Germinal center (tissue), 1 donor: ENCODE measurements at places on chromosomes 5 and 9.

DNA sequence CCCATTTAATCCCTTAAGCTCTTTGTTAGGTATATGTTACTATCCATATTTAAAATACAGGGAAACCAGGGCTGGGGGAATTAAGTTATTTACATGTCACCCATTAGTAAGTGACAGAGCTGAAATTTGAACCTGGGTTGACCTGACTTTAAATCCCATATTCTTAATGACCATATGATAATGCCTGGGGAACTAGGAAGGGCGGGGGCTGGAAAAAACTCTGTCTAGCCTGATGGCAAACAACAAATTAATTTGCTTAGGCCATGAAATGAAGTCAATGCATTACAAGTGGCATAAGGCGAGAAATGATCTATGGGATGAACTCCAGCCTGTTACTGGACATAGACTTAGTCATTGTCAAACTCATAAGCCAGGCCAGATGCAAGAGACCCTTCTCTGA lies 325.7 kb upstream of the WWC1 start:
- no peak for DNase-seq

- DNase-seq: peak; percentile 50
Measured at GRCh38 chr9:38620483-38621433, at the start of gene ANKRD18A. ANKRD18A (minus strand) TSS chr9:38620596; CDS start chr9:38620285, 311 bp downstream.

DNA sequence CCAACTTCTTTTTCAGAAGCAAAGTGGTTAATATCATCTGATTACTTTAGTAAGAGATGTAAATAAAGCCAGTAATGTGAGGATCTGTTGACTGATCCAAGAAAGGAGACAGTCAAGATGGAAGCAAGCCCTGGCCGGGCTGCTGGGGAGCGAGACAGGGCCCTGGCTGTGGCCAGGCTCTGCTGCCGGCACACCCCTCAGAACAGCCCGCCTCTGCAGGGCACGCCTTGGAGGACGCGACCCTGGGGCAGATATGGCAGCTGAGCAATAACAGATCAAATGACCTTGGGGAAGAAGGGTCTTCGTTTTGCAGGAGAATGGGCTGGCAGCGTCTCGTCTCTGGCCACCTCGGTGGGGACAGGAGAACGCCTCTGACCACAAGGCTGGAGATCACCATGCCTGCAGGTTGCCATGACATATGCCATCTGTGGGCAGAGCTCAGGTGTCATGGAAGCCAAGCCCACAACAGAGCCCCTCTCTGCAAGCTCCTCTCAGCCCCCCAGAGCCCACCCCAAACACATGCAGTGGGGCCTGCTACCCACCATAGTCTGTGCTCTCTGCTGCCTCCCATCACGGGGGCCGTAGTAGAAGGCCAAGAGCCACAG lies 206.5 kb downstream of the FANCC start:
- DNase-seq: no peak

DNA sequence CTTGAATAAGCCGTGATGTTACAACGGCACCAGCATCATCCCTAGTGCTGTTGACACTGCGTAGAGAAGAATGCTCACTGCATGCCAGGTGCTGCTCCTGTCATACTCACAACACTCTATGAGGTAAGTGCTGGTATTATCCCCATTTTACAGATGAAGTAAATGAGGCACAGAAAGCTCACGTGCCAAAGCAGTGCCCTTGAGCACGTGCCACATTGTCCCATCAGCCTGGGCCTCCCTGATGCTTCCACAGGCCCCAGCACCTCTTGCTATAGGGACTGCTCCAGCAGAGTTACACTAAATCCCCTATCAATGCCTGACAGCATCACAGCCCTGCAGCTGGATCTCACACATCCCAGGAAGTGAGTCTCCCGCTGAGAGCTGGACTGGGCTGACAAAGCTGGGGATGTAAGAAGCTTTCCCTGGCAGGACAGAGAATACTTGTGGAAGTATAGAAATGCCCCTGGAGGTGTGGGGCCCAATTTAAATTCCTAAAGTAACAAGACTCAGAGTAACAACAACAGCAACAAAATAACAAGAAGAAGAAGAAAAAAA lies 216.1 kb downstream of the FSTL4 start:
- no peak for DNase-seq

DNA sequence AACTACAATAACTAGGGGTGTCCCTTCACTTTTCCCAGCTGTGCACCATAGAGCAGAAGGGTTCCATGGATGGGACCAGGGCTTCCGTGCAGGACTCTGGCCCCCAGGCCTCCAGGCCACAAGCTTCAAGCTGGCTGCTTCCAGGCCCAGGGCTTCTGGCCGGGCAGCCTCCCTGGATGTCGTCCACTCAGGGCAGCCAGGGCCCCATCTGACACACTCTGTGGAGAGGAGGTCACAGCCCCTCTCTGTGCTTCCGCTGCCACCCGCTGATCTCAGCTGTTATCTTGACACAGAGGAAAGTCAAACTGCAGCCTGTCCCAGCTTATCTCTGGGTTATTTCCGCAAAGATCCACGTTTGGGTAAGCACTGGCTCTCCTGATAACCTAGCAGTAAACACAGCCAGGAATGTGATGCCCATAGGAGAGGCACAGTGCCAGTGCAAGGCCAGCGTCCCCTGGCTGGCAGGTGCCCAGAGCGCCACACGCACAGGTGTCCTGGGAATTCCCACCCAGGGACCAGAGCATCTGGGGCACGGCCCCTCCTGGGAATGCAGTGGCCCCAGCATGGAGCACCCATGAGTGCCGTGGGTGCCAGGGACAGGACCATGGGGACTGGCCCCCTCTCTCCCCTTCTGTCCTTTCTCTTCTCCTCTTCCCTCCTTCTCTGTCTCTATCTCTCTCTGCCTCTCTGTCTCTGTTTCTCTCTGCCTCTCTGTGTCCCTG lies 15.6 kb upstream of the SLC6A19 start:
- no peak for DNase-seq

GRCh38 chr9:24118190-24118589 lies 292.1 kb upstream of the ELAVL2 start:
- no peak for DNase-seq

GRCh38 chr9:111023128-111023527 lies 15.1 kb downstream of the LPAR1 start:
- DNase-seq: no peak
